ENCODE measurements at places on chromosomes 1 and 21. TPM values are rescaled to one million over a fixed set of nuclear protein-coding genes. Genes with fewer than 3 reads are reported as not detected.
A peak's percentile ranks its signal among the peaks of the same experiment; 100 is the strongest.

NPHS2 gene
- not detected for polyA plus RNA-seq

OR6N1 gene
- polyA plus RNA-seq: not detected

MIS18A gene
- polyA plus RNA-seq: 6.0 TPM

ZNF695 gene
- polyA plus RNA-seq: 1.0 TPM

EDARADD gene
- polyA plus RNA-seq: not detected

C1orf116 gene
- not detected for polyA plus RNA-seq

GRCh38 chr1:167605576-167605975 lies 24.5 kb upstream of the RCSD1 start:
- DNase-seq: no peak

DNA sequence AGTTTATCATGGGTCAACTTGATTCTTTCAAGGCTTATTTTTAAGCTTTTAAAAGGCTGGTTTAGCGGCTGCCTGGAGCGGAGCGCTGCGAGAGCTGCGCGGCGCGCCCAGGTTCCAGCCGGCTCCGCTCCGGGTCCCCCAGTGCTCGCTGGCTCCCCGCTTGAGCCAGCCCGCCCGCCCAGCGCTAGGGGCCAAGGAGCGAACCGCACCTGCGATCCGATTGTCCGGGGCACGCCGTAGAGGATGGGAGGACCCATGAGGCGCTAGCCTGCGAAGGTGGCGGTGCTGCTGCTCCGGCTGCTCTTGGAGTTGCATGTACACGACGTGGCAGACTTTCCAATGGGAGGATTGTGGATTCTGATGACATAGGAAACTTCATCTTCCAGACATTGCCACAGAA lies 9.9 kb upstream of the CFHR4 start:
- DNase-seq: no peak

DNA sequence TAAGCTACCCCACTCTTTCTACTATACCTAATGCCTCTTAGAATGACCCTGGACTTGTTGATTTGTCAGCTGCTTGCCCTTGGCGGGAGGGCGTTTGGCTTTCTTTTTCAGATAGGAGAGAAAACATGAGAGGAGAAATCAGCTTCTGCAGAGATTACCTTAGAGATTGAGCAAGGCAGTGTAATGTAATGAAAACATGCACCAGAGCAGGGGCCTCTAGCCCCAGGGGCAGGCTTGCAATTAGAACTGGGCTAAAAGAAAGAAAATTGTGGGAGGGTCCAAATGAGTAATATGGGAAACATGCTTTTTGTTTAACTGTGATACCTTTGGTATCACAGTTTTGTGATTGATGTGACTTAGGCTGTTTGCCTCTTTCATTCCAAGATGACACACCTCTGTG lies 89.7 kb downstream of the PBX1 start:
- no peak for DNase-seq

GRCh38 chr1:107936498-107937481 lies 28.2 kb downstream of the VAV3 start:
- DNase-seq: peak; percentile 93

DNA sequence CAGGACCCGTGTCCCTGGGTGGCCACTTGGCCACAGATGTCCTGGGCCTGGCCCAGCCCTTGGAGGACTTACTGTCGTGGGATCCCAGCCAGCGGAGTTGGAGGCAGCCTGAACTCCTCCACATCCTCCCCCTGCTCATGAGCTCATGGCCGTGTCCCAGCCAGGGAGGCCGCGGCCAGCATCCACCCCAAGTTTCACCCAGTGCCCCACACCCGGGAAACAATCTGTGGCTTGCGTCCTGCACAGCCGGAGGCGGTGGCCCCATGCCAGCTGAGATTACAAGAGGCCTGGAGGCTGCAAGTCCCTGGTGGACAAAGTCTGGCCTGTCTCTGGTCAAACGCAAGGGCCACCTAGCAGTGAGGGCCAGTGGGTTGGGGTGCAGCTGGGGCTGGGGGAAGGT lies 27.5 kb upstream of the TMEM52 start:
- no peak for DNase-seq

GRCh38 chr1:156373546-156373945 lies 4.5 kb downstream of the RHBG start:
- DNase-seq: no peak
